8988T (cell line): ENCODE measurements at places on chromosomes 3 and 15.

DNA sequence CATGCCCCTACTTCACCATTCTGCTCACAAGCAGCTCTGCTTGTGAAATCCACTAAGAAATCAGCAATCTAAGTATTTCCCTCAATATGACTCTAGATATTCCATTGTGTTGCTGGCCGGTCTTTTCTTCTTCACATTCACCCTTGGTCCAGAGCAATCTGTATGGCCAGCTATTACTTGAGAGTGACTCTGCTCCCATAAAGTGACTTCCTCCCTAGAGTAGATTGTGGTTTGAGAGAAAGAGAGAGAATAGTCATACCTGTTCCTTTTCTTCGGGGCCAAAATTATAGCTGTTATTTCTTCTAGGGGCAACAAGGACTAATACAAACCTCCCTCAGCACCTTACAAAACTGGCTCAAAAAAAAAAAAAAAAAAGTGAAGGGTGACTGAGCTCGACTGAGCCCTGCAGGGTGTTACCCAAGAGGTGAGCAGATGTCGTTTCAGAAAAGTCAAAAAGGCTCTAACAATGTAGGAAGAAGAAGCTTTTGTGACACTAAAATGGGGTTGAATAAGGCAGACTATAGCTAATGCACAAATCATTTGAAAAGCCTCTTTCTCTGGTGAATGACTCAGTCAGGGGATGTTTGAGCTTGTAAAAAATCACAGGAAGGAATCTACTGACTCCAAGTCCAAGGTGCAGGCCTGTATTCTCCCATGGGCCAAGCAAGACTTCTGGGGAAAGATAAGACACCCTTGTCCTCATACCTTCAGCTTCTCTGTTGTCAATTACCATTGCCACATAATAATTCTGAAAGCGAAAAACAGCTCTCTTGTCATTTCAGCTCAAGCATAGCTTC, 161.0 kb upstream of the SLC24A5 start:
- no peak for DNase-seq

DNA sequence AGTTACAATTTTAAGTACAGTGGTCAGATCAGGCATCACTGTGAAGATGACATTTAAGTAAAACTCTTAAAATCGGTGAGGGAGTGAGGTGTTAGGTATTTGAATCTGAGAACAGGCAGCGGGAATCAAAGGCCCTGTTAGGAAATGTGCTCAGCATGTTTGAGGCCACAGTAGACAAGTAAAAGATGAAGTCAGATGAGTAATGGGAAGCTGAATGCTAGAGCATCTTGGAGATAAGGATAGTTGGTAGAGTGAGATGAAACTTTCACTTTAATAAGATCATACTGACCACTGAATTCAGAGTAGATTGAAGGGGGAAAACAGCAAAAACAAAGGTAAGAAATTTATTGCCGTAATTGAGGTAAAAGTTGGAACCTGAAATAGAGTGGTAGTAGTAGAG, 61.6 kb downstream of the DCBLD2 start:
- no peak for DNase-seq

DNA sequence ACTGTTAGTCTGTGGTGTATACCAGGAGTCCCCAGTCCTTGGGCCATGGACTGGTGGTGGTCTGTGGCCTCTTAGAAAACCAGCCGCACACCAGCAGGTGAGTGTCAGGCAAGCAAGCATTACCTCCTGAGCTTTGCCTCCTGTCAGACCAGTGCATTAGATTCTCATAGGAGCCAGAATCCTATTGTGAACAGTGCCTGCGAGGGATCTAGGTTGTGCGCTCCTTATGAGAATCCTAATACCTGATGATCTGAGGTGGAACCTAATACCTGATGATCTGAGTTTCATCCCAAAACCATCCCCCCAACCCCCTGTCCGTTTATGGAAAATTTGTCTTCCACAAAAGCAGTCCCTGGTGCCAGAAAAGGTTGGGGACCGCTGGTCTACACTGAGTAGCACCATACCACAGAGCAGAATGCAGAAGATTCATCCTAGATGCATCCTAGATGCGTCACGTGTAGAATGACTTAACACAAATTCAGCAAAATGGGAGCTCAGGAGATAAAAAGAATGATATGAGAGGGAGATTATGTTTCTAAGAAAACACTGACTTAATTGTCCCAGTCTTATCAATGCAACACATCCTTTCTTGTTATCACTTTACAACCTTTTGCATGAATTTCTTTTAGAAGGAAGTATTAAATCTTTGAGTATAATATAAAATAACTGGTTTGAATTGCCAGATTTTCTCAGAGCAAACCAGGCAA, 28.5 kb downstream of the SELENOT start:
- DNase-seq = no peak

DNA sequence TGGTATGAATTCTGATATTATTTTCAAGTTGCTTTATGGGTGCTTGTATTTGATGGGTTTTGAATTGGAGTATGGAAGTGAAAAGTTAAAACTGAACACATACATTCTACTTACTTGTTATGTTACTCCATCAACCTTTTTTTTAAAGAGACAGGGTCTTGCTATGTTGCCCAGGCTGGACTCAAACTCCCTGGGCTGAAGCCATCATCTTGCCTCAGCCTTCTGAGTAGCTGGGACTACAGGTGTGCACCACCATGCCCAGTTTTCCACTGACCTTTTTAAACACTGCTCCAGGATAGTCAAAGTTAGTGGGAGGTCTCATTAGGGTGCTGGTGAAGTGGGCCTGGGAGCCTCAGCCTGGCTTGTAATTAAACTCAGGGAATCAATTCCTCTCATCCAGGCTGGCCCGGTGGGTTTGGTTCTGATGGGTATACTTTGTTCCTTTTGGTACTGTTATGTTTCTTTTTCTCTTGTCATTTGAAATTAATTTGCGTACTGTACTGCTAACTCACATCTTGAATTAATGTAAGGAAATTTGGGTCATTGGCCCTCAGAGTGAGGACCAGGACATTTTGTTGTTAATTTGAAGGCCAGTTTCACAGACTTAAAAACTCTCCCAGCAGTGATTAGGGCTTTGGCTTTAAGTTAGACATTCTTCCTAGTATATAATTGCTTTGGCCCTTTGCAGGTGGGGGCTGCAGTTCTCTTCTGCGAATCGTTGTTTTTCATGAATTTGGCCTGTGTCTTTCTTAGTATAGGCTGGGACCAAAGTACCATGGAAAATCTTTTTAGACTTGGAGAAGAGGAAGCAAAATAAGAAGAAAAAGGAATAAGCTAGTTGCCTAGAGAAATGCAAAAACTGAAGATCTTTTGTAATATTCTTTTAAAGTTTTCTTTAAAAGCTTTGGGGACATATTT, 66.9 kb downstream of the FNDC3B start:
- no peak for DNase-seq

DNA sequence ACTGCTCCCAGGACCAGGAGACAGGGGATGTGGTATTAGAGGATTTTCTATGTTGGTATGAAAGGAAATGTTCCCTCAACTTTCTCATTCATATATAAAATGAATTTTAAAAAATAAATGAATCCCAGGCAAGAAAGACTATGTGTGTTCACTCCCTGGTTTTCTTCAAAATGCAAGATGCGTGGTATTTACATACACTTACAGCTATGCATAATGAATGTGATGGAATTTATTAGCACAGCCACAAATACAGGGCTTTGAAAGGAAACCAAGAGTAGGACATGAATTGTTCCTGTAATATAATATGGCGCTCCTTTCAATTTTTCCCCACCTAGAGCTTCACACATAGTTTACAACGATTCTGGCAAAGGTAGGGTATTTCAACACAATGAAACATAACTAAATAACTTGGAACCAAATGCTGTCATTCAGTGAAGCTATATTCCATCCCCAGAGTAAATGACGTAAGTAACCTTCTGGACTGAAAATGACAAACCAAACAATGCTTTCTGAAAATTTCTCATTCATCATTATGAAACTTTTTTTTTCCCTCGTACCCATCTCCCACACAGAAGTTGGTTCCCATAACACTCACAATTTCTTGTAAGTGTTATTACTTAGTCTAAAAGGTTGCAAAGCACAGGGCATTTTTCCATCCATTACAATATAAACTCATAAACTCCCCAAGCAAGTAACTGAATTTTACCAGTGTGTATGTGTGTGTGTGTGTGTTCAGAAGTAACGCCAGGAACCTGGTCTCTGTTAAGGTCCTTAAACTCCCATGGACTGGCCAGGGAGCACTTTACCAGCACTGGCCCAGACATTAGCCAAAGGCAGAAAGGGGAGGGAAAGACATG, 41.8 kb downstream of the CBLB start:
- DNase-seq = no peak

DNA sequence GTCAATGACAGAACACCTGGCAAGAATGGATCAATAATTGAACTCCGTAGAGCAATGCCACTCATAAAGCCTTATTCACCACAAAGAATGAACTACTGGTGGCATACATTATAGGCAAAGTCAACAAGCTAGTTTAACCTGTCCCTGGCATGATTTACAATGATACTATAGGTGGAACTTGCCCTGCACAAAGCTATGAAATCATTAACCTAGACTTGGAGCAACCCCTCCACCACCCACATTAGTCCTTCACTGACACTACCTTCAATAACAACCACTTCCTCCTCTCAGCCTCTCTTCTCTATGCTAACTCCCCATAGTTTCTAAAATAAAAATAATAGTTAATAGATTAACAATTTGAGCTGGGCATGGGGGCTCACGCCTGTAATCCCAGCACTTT, 54.4 kb downstream of the ACAP2 start:
- no peak for DNase-seq

DNA sequence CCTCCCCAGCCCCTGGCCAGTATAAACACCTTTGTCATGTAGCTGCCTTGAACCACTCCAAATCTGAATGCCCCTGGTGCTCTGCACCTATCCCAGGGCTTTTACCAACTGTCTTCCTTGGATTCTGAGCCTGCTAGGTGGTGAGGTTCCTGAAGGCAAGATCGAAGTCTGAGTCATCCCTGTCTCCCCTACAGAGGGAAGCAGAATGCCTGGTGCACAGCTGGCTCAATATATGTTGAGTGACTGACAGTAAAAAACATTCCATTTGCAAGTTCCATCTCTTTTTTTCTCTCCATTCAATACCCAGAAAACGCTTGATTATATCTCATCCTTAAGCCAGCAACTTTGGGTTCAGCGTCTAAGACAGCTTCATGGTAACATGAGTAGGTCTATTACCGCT, 24.7 kb downstream of the SLC24A1 start:
- no peak for DNase-seq

GRCh38 chr15:100112636-100113305, 229.0 kb downstream of the ADAMTS17 start:
- DNase-seq = no peak

DNA sequence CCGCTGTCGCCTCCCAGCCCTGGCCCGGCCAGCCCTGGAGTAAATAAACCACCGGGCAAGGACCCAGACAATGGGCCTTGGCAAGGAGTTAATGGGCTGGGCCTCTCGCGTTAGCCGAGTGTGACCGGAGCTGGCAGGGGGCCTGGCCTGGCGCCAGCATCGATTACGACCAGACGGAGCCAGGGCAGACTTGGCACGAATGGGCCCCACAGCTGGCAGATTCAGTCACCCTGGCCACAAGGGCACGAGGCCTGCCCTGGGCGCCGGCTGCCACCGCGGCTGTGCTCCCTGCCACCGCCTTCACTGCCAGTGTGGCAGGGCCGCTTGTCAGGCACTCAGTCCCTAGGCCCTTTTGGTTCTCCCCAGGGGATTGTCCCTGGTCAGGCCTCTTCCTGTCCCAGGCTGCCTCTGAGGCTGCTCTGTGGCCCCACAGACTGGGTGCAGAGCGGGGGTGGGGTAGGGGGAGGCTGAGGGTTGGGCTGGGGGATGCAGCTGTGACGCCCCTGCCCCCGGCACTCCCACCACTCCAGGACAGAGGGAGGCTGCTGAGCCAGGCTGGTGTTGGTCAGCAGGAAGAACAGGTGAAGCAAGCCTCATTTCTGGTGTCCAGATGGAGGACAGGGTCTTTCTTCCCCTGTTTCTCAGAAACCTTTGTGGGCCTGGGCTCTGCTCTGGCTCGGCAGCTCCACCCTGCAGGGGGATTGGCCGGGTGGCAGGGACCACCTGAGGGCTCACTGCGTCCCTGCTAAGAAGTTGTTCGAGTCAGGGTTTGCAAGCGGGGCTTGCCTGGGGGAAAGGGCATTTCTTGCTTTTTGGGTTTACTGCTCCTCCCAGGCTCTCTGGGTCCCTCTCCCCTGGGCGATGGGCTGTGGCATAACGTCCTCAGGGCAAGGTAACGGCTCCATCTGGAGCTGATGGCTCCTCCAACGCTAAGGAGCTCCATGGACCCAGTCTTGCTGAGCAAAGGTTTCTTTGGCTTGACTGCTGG, 30.5 kb upstream of the SRP14 start:
- DNase-seq = peak; percentile 66

- DNase-seq = no peak
Observed at GRCh38 chr15:101107625-101108460, 144.0 kb downstream of the CHSY1 start.

DNA sequence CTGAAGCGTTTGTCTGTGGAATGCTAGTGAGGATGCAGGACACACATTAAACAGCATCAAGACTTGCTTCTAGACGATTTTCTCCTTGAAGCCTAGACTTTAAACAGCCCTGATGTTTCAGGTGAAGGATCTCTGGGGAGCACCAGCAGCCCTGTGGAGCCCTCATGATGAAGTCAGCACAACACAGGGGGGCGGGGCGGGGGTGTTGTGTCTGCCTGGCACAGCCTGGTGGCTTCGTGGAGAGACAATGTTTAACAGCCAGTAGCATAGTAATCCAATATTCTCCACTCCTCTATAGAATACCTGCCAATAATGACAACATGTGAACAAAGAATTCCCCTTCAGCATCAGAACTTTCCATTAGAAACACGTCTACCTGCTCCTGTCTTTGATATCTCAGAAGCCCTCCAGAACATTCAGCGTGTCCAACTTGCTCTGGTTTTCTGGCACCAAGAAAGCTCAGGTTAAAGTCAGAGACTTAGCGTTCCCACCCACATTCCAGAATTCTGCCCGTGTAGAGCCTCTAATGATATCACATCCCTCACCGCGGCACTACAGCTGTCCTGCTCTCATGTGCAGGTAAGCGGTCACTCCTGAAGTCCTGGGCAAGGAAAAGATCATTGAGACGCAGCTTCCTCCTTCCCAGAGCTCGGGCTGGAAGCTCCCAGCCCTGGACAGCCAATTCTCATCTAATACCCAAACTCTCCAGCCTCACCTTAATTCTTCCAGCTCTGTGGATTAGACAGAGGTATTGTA, 98.0 kb downstream of the ATP10A start:
- DNase-seq = no peak

GRCh38 chr15:59087731-59088130, 17.2 kb upstream of the CCNB2 start:
- no peak for DNase-seq
